ENCODE measurements at places on chromosomes 4 and X.
A peak's percentile ranks its signal among the peaks of the same experiment; 100 is the strongest.

DNA sequence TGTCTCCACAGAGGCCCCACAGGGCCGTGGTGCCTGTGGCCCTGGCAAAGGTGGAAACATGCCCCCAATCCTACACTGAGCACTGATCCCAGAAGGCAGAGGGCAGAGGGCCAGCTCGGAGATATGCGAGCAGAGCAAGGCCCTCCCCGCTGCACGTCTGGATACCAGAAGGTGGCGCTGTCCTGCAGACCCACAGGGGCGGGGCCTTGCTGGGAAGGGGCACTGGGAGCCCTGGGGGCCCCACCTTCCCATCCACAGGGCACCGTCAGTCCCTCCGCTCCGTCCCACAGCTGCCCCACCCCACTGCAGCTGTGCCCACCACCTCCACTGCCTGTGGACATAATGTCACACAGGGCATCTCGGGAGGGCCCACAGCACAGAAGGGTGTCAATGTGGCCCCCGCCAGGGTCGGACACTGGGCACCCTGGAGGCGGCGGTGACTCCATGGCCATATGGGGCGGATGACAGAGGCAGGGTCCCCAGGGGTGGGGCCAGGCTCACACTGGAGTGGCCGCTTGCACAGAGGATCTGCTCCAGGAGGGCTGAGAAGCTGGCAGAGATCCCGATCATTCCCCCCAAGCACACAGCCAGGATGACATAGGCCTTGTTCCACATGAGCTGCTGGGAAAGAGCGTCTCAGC is 4.8 kb downstream of the SLC49A3 start:
- DNase-seq, result peak; percentile 36

DNA sequence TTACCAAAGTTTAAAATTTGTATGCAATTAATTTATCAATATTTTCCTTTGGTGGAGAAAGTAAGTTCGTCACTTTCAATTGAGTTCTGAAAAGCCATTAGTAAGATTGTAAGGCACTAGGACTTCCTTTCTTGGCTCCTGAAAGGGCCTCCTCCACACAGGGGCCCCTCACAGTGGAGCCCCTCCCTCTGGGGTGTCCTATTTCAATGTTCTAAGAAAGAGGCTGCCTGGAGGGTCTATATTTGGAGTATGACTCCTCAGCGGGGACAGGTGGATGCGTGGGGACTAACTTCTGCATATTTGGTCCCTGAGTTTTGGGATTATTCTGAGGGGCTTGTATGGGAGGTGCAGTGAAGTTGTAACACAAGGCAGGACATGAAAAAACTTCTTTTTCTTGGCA is 1.6 kb upstream of the ARMCX4 start:
- no peak for DNase-seq

- no peak for DNase-seq
Observed at GRCh38 chr4:138945401-138945800, 70.2 kb upstream of the NOCT start.

DNA sequence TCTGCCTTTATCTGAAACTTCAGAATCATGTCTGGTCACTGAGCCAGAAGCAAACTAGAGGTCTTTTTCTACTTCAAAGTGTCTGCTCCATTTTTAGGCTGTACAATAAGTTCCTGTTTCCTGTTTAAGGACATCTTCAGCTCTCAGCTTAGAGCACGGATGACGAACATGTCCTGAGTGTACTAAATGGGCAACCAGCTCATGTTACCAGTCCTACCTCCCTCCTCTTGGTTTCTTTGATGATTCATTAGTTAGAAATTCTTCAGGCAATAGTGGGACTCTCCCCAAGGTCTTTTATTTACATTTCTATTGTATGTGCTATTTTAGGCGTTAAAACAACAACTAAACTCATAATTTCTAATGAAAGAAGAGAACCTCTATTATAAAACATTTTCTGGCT is 58.0 kb downstream of the ENPEP start:
- no peak for DNase-seq

- DNase-seq, result no peak
Observed at GRCh38 chr4:71296945-71297344, 41.9 kb upstream of the SLC4A4 start.

DNA sequence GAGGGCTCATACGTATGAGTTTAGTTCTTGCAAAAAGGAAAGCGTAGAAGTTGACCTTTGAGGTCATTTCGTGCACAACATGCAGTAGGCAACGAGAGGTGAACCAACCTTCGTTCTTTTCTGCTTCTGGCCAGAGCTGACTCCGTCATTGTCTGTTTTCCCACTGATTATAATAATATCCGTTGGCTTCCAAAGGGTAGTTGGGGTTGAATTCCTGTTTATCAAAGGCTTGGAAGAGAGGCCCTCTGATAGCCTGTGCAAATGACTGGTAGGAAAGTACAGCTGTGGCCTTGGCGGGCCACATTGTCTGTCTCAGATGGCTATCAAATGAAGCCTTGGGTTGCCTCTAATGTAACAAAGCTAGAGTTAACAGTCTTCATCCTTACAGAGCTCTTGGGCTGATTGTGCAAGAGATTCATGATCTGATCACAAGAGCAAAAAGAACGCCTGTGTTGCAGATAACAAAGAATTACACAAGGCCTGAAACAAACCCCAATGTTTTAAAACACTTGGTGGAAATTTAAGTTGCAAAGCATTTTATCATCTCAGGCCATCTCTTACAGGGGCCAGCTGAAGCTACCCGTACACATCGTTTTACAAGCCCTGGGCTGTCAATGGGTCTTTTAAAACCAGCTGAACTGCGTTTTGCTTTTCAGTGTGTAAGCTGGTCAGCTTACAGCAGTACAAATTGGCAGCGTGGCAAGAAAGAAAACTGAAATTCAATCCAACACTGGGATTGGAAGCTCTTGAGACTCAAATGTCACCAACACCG is 46.1 kb upstream of the FAM9C start:
- DNase-seq, result no peak

DNA sequence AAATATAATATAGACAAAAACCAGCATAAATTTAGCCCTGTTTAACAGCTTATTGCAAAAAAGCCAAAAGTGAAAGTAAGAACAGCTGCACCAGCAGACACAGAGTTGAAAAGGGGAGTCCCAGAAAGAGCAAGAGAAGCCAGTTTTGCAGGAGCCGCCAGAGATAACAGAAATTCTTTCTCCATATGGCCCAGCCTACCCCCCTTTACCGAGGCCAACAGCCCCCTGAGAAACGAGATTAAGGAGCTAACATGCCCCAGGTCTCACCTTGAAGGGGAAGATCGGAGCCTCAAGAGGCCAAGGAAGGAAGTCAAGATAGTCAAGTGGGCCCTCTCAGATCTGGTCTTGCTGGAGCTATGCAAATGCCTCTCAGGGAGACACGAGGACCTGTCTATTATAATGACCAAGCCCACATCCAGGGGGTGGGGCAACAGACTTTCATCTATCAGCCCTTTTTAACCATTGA is 4.8 kb downstream of the ACOX3 start:
- no peak for DNase-seq

DNA sequence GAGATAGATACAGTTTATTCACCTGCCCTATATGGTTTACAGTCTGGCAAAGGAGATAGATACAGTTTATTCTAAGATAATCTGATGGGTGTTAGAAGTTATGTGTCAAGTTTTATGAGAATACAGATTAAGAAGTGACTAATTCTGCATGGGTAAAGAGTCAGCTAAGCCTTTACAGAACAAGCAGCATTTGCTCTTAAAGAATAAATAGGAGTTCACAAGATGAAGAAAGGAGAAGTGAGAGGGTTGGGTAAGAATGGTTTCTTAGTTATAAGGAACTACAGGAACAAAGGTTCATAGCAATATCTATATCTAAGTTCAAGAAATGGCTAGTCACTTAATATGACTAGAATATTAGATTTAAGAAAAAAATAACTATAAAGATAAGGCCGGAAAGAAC is 47.6 kb downstream of the THOC2 start:
- DNase-seq, result no peak

DNA sequence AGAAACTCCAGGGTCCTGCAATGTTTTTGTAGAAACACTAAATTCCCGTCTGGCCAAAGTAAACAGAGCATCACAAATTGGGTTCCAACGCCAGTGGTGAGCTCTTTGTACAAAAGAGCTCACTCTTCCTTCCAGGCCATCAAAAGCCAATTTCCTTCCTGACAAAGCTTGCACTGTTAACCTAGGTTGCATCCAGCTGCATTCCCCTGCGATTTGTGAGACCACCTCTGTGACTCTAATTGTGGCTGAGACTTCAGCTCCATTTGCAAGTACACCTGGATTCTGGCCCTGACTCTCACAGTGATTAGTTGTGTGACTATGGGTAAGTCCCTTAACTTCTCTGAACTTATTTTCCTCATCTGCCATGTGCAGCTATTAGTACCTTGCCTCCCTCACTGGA is 212.5 kb upstream of the CXorf66 start:
- no peak for DNase-seq

DNA sequence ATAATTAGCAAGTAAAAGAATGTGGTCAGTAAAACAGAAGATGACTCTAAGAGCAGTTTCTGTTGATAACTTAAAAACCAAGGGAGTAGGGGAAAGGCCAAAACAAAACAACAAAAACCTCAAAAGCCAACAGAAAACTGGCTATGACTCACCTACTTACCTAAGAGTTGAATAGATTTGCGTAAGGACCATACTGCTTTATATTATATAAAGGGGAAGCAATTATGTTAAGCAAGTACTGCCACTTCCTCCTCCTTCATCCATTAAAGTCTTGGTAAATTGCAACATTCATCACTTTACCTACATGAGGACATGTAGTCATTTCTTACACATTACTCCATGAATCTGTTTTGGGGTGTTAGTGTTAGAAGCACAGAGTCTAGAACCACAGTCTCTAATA is 85.9 kb upstream of the FAM47A start:
- no peak for DNase-seq

DNA sequence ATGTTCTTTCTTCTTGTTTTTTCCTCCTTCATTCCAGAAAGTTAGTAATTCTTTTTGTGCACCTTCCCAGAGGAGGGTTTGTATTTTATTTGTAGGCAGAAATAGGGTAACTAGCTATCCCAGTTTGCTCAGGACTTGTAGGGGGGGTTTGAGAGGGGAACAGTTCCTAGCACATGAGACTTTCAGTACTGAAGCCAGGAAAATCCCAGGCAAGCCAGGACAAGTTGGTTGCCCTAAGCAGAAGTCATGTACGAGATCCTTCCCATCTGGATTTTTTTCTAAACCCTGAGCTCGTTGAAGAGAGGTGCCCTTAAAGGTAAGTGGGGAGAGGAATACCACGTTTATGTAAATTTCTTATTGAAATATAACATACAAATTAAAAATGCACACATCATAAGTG is 15.6 kb upstream of the TAB3 start:
- no peak for DNase-seq

DNA sequence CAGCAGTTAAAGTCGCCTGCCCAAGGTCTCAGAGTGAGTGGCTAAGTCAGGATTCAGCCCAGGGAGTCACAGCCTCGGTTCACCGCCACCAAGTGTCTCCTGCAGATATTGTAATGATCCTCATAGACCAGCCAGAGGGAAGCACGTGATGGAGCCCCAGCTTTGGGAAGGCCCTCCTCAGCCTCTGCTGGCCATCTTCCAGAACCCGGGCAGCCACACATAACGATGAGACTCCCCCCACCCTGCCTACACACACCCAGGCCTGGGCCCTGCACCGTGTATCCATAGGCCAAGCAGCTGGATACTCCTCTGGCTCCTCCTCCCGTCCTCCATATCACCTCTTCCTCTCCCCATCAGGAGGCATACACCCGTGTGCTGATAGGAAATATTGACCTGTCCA is 19.6 kb upstream of the SASH3 start:
- no peak for DNase-seq

DNA sequence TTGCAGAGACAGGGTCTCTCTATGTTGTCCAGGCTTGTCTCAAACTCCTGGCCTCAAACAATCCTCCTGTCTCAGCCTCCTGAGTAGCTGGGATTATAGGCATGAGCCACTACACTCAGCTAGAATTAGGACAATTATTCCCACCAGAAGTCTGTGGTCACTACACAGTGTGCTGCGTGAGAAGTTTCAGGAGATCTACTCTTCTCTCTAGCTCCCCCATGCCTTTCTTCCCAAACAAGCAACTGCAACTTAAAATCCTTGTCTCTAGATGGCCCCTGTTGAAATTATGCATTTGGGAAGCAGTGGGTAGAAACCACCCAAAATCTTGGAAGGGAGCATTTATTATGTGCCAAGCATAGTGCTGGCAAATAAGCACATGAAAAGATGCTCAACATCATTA is 21.1 kb upstream of the MAP7D3 start:
- no peak for DNase-seq

DNA sequence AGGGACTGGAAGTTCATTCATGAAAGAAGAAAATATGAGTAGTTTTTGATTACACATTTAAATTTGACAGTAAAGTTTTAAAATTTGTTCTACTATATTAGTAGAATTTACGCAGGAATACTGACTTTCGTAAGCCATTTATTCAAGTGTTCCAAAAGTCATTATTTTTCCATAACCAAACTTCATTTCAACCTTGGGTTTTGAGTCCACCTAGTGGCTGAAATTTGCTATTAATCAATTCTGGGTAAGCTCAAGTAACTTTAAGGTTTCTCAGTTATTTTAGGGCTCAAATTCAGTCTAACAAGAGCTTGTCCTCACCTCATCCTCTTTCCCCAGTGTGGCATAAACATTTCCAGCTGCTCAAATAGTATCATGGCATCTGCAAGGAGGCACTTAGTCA is 175.4 kb downstream of the SH3BGRL start:
- DNase-seq, result no peak

GRCh38 chr4:1285151-1285789 is 4.4 kb upstream of the MAEA start:
- DNase-seq, result no peak

GRCh38 chr4:168449719-168450452 is 30.4 kb downstream of the DDX60L start:
- DNase-seq, result peak; percentile 59

DNA sequence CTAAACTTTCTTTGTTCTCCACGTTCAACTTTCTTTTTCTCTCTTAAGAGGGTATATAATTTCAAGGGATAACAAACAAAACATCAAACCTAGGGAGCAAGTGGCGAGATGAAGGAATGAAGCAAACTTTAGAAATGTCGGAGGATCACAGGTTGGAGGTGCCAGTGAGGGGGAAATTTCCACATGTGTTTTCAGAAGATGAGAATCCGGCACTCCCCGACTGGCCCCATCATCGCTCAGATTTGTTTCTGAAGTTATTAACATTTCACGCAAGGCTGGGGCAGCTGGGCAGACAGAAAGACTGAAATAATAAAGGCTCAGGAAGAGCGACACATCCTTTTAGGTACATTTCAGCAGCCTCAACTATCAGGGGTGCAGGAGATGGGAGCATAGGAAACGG is 134.9 kb downstream of the SMIM20 start:
- no peak for DNase-seq
